NCI-H1048 (cell line): ENCODE measurements at places on chromosomes 3 and 15.

- DNase-seq: no peak
Measured at GRCh38 chr15:101781928-101782327, 21.4 kb upstream of the OR4F6 start.

- DNase-seq: no peak
Measured at GRCh38 chr3:68378631-68379030, 553.7 kb downstream of the TAFA4 start.

GRCh38 chr3:111694471-111694870 is 99.3 kb upstream of the ZBED2 start:
- no peak for DNase-seq

- no peak for DNase-seq
Measured at GRCh38 chr3:79005084-79005483, 762.7 kb downstream of the ROBO1 start.

DNA sequence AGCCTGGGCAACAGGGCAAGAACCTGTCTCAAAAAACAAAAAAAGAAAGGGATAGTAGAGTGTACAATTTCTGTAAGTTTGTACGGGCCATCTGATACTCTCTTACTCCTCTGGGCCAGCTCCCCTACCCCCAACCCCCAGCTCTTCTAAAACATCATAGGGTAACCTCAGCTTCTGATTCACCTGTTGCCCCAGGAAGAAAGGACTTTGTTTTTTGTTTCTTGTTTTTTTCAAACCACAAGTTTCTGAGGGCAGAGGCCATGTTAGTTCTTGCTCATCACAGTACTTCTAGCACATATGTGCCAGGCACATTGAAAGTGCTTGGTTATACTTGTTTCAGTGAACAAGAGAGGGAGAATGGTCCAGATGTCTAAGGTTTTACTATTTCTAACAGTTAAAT is 20.2 kb downstream of the ATOSA start:
- DNase-seq: no peak

DNA sequence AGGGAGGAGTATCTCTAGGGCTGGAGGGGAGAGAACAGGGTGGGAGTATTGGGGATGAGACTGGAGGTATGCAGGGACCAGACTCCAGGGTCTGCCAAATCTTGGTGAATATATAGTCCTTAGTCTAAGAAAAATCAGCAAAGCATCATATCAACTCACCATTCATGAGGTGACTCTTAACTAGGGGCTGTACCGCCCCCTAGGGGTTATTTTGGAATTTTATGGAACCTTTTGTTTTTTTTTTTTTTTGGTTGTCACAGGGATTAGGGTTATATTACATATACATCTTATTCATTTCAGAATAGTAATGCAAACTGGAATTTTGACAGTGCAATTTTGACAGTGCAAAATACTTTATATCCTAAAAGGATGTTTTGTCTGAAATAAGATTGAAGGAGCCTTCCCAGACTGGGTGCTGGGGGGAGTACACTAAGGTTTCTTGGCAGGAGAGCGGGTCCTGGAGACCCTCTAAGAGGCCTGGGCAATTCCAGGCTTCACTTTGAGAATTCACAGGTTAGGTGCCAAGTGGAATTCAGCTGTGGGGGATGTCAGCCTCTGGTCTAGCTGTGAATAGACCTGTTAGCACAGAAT is 7.5 kb downstream of the CMTM7 start:
- DNase-seq: no peak

- no peak for DNase-seq
Measured at GRCh38 chr3:52453496-52454249, at the start of gene TNNC1. Gene TNNC1, minus strand, starts transcription at chr3:52454041. Its CDS starts 26 bp downstream, at chr3:52454015.

- DNase-seq: no peak
Measured at GRCh38 chr15:93986400-93986984, 244.9 kb upstream of the MCTP2 start.

DNA sequence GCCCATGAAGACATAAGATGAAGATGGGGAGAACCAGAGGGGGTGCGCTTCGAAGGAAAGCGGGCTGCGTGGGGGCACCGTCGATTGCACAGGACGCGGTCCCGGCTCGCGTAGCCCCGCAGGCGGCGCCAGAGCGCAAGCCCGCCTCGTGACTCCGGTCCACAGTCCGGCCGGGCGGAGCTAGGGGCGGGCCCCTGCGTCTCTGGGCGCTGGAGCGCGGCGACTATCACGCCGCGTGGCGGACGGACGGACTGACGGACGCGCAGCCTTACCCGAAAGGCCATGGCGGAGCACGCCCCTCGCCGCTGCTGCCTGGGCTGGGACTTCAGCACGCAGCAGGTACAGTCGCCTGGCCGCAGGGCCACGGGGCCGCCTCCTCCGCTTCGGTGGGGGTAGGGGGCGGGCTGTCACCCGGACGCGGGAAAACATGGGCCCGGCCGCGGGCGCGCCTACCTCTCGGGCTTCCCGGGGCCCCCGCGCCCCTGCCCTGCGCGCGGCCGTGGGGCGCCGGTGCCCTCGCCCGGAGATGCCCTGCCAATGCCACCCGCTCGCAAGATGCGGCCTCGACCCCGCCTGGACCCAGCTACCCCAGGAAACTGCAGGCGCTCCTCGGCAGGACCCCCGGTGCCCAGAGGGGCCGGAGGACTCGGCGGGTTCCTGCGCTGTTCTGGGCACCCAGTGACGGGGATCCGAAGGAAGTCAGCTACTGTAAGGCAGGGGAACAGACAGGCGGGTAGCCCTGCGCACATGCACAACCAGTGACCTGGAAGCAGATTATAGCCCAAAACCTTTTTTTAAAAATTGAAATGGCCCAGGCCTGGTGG is at the start of gene XYLB:
XYLB (plus strand) TSS at position 199 of the 824 bp plus-strand sequence; CDS start at position 283, 84 bp downstream.
- DNase-seq: peak; percentile 76

GRCh38 chr3:74515451-74515850 is 99.0 kb downstream of the CNTN3 start:
- DNase-seq: no peak

GRCh38 chr3:118587847-118588246 is 446.8 kb downstream of the IGSF11 start:
- DNase-seq: no peak

DNA sequence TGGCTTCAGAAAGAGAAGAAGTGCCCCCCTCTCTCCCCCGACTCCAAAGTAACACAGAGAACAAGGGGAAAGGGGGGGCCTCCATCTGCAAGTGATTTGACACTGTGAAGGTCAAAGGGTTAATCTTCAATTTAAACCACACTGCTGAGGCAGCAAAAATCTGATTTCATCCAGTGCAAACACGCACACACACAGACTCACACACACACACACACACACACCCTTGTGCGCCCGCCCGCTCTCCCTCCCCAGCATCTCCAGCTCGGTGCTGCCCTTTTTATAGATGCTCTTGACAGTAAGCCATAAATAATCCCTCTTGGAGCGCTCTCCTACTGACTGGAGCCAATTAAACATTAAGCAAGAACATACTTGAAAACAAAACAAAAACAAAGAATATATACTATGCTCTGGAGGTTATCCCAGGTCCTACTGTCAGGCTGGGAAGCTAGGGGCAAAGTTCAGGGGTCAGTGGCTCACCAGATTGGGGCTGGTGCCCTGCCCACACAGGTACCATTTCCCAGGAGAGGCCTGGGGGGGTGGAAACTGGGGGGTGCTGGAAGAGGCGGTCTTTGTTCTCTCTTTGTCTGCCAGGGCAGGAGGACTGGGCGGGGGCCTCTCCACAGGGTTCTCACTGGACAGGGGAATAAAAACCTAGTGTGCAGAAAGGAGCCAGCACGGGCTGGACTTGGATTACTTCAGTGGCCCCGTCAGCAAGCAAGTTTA is 16.3 kb downstream of the BMF start:
- DNase-seq: no peak

- no peak for DNase-seq
Measured at GRCh38 chr15:46646490-46646889, 1011.7 kb downstream of the SQOR start.

DNA sequence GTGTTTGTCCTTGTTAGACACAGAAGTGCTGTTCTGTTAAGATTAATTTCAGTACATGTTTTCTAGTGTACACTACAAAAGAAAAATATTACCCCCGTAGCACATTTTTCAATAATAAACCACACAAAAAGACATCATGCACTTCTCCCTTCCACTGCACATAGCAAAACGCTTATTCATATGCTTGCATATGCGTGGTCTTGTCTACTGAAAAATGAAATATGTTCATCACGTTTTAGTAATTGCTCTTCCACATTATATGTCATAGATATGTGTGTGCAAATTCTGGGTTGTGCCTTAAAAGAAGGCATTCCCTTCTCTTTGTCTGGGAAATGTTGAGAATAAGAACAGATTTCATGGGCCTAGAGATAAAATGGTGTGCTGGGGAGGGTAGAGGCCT is 353.9 kb downstream of the NSUN3 start:
- DNase-seq: no peak

GRCh38 chr3:126543457-126544061 is 15.2 kb downstream of the C3orf22 start:
- DNase-seq: no peak

DNA sequence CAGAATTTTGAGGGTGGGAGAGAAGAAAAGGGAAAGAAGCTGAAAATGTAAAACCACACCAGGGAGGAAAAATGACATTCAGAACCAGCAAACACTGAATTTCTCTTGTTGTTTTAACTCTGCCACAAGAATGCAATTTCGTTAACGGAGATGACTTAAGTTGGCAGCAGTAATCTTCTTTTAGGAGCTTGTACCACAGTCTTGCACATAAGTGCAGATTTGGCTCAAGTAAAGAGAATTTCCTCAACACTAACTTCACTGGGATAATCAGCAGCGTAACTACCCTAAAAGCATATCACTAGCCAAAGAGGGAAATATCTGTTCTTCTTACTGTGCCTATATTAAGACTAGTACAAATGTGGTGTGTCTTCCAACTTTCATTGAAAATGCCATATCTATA is 15.5 kb downstream of the GREM1 start:
- DNase-seq: no peak

DNA sequence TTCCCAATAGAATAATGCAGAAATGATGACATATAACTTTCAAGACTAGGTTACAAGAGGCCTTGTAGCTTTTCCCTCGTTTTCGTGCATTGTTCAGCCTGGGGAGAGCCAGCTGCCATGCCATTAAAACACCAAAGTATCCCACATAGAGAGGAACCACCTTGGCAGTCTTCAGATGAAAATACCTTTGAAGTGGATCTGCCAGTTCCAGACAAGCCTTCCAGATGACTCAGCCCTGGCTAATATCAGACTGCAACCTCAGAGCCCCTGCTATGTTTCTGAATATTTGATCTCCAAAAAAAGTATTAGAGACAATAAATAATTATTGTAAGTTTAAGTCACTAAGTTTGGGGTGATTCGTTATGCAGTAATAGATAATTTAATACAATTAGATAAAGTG is 294.3 kb upstream of the GBE1 start:
- DNase-seq: no peak

DNA sequence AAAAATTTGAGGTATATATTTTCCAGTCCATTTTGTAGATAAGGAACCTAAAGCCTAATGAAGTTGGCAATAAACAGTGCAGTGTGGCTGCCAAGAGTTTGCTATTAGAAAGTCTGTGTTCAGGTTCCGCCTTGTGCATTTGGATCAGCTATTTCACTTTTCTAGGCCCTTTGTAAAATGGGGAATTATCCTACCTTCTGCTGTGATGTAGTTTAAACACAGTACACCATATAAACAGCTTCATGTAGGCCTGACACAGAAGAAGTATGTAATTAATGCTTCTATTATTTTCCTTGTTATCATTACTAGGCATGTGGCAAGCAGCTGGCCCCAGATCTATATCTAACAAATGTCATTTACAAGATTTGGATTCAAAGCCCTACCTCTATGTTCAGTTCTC is 456.3 kb downstream of the GABRG3 start:
- DNase-seq: no peak

DNA sequence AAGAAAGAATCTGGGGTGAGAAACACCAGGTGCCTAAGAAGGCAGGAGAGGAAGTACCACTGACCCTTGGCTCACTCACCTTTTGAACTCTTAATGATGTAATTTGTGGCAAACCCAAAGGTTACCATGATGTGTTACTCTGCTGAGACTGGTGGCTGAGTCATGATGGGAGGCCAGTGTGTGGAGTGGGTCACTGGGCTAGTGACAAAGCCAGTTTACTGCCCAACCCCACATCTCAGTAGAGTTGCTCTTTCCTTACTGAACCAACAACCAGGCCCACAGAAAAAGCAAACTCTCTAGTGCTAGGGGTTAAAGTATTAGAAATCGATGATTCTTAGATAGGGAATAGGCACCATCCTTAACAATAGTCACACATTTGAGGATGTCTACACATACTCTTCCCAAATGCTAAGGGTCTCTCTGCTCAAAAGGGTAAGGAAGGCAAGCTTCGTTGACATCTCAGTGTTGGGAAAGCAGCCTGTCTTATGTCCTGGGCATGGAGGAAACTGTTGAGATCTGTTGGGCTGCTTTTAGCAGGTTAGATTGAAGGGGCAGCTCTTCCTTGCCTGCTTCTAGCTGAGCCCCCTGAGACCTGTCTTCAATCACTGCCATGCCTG is 3.1 kb downstream of the RBP2 start:
- DNase-seq: no peak

DNA sequence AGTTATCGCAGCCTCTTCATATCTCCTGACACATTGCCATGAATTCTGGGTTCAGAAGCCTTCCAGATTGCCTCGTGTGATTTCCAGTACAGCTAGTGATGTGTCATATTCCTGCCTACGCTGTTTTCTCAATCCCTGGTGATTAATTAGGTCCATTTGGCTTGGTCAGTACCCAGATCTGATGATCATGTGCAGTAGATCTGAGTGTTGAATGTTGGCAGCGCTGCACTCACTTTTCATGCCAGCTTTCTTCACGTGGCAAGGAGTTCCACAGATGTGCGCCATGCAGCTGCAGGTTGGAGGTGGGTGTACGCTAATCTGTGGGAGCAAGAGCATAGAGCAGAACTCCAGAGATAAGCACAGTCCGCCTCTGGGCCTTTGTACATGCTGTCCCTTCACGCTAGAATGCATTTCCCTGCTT is 86.9 kb upstream of the COL6A5 start:
- no peak for DNase-seq

DNA sequence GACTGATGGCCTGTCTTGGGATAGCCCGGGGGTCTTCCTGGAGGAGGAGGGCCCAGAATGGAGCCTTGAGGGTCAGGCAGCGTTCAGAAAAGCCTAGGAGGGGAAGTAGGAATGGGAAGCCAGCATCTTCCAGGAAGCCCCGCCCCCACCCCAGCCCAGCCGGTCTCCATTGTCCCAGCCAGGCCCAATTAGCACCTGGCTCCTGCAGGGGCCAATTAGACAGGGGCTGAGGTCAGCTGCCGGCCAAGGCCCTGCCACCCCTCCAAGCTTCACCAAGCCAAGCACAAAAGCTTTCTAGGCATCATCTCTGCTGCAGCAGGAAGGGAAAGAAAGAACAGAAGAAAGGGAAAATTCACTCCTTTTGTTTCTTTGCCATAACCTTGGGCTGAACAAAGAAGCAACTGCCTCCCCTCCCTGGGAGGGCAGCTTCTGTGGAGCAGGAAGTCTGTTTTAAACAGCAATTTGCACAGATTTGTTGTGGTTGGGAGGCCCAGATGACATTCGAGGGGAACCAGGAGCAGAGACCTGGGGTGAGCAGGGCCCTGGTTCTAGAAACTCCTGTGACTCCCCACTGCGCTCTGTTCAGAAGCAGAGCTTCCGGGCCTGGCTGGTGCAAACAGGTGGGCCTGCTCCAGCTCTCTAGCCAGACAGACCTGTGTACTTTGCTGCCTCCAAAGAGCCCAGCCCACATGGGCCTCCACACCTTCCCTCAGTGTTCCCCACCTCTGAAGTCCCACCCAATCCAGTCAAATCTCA is 47.7 kb downstream of the CYP11A1 start:
- DNase-seq: no peak
